Smooth muscle cell of bladder (primary cell): ENCODE measurements at places on chromosomes 11 and 22. TPM values are rescaled to one million over a fixed set of nuclear protein-coding genes. Genes with fewer than 3 reads are reported as not detected.

The ADAMTS8 gene
- 0.28 and 1.7 TPM in 2 replicates for total RNA-seq

The CSF2RB gene
- total RNA-seq = 0.09 TPM in 1 of 2 replicates, not detected in the other

The TUB gene
- total RNA-seq = 15.2 and 21.6 TPM in 2 replicates

The SLC35C1 gene
- 12.9 TPM in 2 replicates for total RNA-seq

The PACSIN3 gene
- 18.2 and 19.3 TPM in 2 replicates for total RNA-seq

The TRIM48 gene
- total RNA-seq = not detected in 2 replicates

The CHRNA10 gene
- 0.43 and 0.83 TPM in 2 replicates for total RNA-seq

The IGF2 gene
- 1.8 and 7.3 TPM in 2 replicates for total RNA-seq

The TUBA8 gene
- total RNA-seq = 0.18 and 0.43 TPM in 2 replicates

The CCDC188 gene
- total RNA-seq = 0.46 and 1.3 TPM in 2 replicates

The ZBTB16 gene
- 0.09 and 0.71 TPM in 2 replicates for total RNA-seq

The MAPK8IP1 gene
- 7.7 and 8.1 TPM in 2 replicates for total RNA-seq

The POU2AF2 gene
- total RNA-seq = not detected in 2 replicates

The SLC22A12 gene
- not detected in 2 replicates for total RNA-seq

The SNX32 gene
- 0.65 and 1.3 TPM in 2 replicates for total RNA-seq

The BIK gene
- total RNA-seq = not detected in 2 replicates

The TP53I11 gene
- total RNA-seq = 11.5 and 13.0 TPM in 2 replicates

The ACR gene
- not detected in 2 replicates for total RNA-seq

The IL10RA gene
- total RNA-seq = not detected in 2 replicates

The OR2D2 gene
- 0.14 and 0.18 TPM in 2 replicates for total RNA-seq

The GLYAT gene
- total RNA-seq = not detected in 2 replicates

The UBQLNL gene
- total RNA-seq = 0.14 and 0.18 TPM in 2 replicates

The TMPRSS5 gene
- 0.14 and 0.18 TPM in 2 replicates for total RNA-seq

The APOBEC3G gene
- 11.6 and 15.1 TPM in 2 replicates for total RNA-seq

The C11orf91 gene
- not detected in 2 replicates for total RNA-seq

The LINC01488 gene
- not detected in 2 replicates for total RNA-seq

The ARFGAP2 gene
- total RNA-seq = 82.6 and 85.6 TPM in 2 replicates

The MTMR2 gene
- 23.5 and 29.2 TPM in 2 replicates for total RNA-seq

The MS4A6E gene
- total RNA-seq = not detected in 2 replicates

The RHOD gene
- 13.4 and 17.4 TPM in 2 replicates for total RNA-seq

The PHOX2A gene
- total RNA-seq = not detected in 2 replicates

The KCNQ1 gene
- total RNA-seq = not detected in 2 replicates

The ASCC2 gene
- total RNA-seq = 21.2 and 23.9 TPM in 2 replicates

The OR10D3 gene
- total RNA-seq = not detected in 2 replicates

The GLYATL2 gene
- 0.65 and 0.71 TPM in 2 replicates for total RNA-seq

The DEPDC5 gene
- 7.0 and 9.1 TPM in 2 replicates for total RNA-seq

The C11orf42 gene
- total RNA-seq = not detected in 2 replicates

The CACNA1I gene
- under 0.01 TPM in 2 replicates for total RNA-seq

The OR51B5 gene
- 0.18 and 0.28 TPM in 2 replicates for total RNA-seq

The SLC29A2 gene
- 0.09 and 0.14 TPM in 2 replicates for total RNA-seq

The LTBP3 gene
- 19.3 and 40.2 TPM in 2 replicates for total RNA-seq

The CBLIF gene
- total RNA-seq = not detected in 2 replicates

The TTC36 gene
- 0.43 and 0.46 TPM in 2 replicates for total RNA-seq

The ST14 gene
- total RNA-seq = under 0.01 and 0.14 TPM in 2 replicates

The KCNJ11 gene
- total RNA-seq = not detected in 2 replicates

The OR2AG2 gene
- under 0.01 TPM in 2 replicates for total RNA-seq

The LIF gene
- 17.3 and 34.1 TPM in 2 replicates for total RNA-seq

The MS4A6A gene
- not detected in 2 replicates for total RNA-seq

The TST gene
- total RNA-seq = 34.2 and 43.7 TPM in 2 replicates

The RRP8 gene
- 7.7 and 10.1 TPM in 2 replicates for total RNA-seq

The ZNF214 gene
- 6.7 and 6.8 TPM in 2 replicates for total RNA-seq

The HEPHL1 gene
- 0.14 TPM in 1 of 2 replicates, not detected in the other for total RNA-seq
